Spinal cord (tissue), 10 donors: ENCODE measurements at places on chromosomes 3 and 15. TPM values are rescaled to one million over a fixed set of nuclear protein-coding genes. Genes with fewer than 3 reads are reported as not detected.

Gene MYD88
- polyA plus RNA-seq: 21.5 TPM

Gene MKRN3
- 17.6 TPM for polyA plus RNA-seq

Gene NR1D2
- polyA plus RNA-seq: 33.9 TPM

Gene RNU5B-1
- not detected for polyA plus RNA-seq

Gene ATRIP
- polyA plus RNA-seq: 11.2 TPM

Gene NAALADL2
- 3.1 TPM for polyA plus RNA-seq

Gene SERINC4
- 0.29 TPM for polyA plus RNA-seq

Gene PAQR9
- 2.9 TPM for polyA plus RNA-seq

Gene CHMP2B
- polyA plus RNA-seq: 70.5 TPM

Gene CYP1A2
- polyA plus RNA-seq: not detected

Gene SNX22
- polyA plus RNA-seq: 33.0 TPM

Gene GTF2E1
- 11.0 TPM for polyA plus RNA-seq

Gene THSD4
- 40.6 TPM for polyA plus RNA-seq

Gene GABRA5
- polyA plus RNA-seq: 31.5 TPM

Gene FAM43A
- 25.6 TPM for polyA plus RNA-seq

Gene GLDN
- 4.4 TPM for polyA plus RNA-seq

Gene CPNE9
- 5.3 TPM for polyA plus RNA-seq

Gene FAM107A
- polyA plus RNA-seq: 35.6 TPM

Gene CPA3
- polyA plus RNA-seq: 0.89 TPM

Gene RARRES1
- 2.9 TPM for polyA plus RNA-seq

Gene TEX55
- polyA plus RNA-seq: not detected

Gene PDCD6IP
- polyA plus RNA-seq: 155 TPM

Gene ANKUB1
- 1.7 TPM for polyA plus RNA-seq

Gene SLC12A1
- polyA plus RNA-seq: 3.0 TPM

Gene SNAP23
- polyA plus RNA-seq: 45.0 TPM

Gene CHRM5
- 1.2 TPM for polyA plus RNA-seq

Gene POLG
- polyA plus RNA-seq: 44.7 TPM

Gene RMDN3
- 53.1 TPM for polyA plus RNA-seq

Gene HRG
- 0.17 TPM for polyA plus RNA-seq

Gene GUCA1C
- polyA plus RNA-seq: not detected

Gene NEK10
- polyA plus RNA-seq: 6.1 TPM

Gene MST1R
- polyA plus RNA-seq: 0.63 TPM

Gene LIPH
- 0.08 TPM for polyA plus RNA-seq

Gene THRB
- 4.8 TPM for polyA plus RNA-seq

Gene SLITRK3
- polyA plus RNA-seq: 28.6 TPM

Gene RBP2
- polyA plus RNA-seq: 0.38 TPM

Gene PIGZ
- 9.1 TPM for polyA plus RNA-seq

Gene PLAAT1
- polyA plus RNA-seq: 10.5 TPM

Gene CHRD
- polyA plus RNA-seq: 23.7 TPM

Gene GOLGA8J
- polyA plus RNA-seq: 0.90 TPM

Gene ITPKA
- 2.0 TPM for polyA plus RNA-seq

Gene CCDC39
- polyA plus RNA-seq: 8.4 TPM

Gene ECE2
- 23.1 TPM for polyA plus RNA-seq

Gene LRTM1
- polyA plus RNA-seq: not detected

Gene GRAMD1C
- polyA plus RNA-seq: 21.3 TPM

Gene SEC11A
- polyA plus RNA-seq: 125 TPM

Gene RTP1
- polyA plus RNA-seq: 1.5 TPM

Gene ATP2C1
- 149 TPM for polyA plus RNA-seq

Gene UBA5
- 79.2 TPM for polyA plus RNA-seq

Gene MME
- polyA plus RNA-seq: 5.8 TPM

Gene CCDC54
- not detected for polyA plus RNA-seq

Gene PPP1R14D
- polyA plus RNA-seq: 0.36 TPM

Gene C3orf80
- polyA plus RNA-seq: 3.6 TPM

Gene TMC3
- polyA plus RNA-seq: 1.5 TPM

Gene SKIC8
- 97.9 TPM for polyA plus RNA-seq
